ENCODE measurements at places on chromosomes 5 and 9.

GRCh38 chr9:118644066-118644465 is 725.2 kb downstream of the BRINP1 start:
- no peak for DNase-seq

DNA sequence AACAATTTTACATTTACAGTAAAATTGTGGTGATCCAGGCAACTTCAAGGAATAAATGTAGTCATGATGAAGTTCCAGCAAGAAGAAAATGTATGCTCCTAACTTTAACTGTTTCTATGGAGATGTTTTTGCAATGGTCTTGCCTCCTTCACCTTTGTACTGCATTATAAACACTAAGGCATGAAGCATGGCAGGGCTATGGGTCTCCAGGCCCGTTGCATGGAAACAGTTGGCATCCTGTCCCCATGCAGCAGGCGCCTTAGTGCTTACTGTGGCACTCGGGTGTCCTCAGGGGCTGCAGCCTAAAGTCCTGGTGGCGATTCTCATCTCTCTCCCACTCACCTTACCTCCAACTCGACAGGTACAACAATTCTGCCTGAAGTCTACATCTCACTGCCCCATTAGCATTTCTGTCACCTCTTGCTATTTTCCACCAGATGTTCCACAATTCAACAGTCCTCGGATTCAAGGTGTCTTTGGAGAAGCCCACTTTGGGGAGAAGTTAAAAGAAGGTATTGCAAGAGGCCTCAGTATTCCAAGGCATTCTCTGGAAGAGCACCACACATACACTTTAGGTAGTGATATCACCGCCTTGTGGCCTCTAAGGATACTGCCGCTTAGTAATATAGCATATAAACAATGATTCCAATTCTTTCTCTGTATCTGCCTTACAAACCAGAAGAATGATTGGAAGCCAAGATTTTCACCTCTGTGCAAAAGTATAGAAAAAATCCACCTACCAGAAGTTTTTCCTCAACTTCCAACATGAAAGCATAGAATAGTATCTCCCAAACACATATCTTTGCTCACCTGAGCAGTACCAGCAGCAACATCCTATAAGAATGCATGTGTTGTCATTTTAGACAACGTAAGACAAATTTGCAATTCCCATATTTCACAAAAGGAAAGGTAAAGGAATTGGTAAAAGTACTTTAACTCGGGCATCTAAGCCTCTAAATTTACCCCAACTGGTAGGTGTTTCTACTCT is 5.1 kb downstream of the LIFR start:
- DNase-seq: no peak

GRCh38 chr5:146458894-146459293 is 11.8 kb downstream of the TCERG1 start:
- DNase-seq: no peak

DNA sequence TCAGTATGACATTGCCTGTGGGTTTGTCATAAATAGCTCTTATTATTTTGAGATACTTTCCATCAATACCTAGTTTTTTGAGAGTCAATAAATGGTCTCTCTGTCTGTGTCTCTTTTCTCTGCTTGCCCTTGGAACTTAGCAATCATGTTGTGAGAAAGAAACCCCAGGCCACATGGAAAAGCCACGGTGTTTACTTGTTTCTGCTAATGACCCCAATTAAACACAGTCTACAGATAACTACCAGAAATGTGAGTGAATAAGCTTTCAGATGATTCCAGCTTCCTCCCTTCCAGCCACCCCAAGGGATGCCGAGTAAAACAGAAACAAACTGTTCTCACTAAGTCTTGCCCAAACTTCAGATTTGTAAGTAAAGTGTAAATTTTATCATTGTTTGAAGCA is 584.9 kb downstream of the MAT2B start:
- DNase-seq: no peak

GRCh38 chr9:114235033-114235661 is 79.8 kb downstream of the COL27A1 start:
- no peak for DNase-seq

GRCh38 chr9:60546406-60546805 is 367.8 kb upstream of the SPATA31A5 start:
- DNase-seq: no peak

DNA sequence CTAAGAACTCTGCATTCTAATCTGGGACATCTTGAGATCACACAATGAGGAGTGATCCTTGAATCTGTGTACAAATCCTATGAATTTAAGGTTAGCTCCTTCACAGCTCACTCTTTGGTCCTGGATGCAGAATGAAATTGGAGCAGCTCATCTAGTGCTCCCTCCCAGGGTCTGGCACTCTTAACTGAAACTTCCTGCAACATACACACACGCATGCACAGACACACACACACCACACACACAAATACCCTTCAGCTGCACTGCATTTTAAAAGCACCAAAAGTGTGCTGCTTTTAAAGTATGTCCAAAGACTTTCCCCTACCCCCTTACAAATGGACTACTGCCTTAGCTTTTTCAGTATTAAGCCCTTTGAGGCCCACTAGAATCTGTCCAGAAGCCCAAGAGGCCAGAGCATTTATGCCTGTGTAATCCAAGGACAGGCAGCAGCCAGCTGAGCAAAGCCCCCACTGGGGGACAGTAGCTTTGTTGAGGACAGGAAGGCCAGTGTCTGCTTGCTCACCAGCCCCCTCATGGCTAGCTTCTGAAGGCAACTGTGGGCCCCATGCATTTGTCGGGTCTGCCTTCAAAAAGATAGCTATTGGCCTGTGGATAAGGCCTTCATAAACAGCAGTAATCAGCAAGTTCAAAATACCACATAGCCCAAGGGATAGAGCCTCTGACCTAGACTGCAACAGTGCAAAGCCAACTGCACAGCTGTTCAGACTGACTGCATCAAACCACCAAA is 43.6 kb downstream of the CDO1 start:
- no peak for DNase-seq

DNA sequence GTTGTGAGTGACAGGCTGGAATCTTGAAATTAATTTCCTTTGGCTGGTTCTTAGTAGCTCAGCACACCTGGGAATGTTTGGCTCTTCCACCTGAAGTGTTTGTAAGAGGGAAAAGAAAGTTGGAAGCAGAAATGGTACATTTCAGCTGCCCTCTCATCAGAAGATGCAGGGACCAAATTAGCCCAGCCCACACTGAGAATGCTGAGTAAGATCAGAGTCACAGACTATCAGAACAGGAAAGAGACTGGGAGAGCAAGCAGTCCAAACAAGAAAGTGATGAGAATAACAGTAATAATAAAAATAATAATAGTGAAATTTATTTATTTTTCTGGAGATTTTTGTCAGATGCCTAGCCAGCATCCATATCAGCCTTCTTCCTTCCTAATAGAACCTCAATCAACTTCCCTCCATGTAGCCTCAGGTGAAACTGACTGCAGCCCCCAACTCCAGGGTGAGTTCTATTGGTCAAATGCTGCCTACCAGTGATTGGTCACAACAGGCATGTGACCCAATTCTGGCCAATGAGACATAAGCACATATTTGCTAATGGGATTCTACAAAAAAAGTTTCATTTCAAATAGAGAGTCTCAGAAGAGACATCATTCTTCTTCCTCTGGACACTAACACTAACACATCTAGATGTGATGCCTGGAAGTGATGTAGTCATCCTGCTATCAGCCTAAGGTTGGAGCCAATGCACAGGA is 31.2 kb upstream of the ADRA1B start:
- no peak for DNase-seq

- no peak for DNase-seq
Measured at GRCh38 chr5:15598294-15598902, 98.4 kb downstream of the FBXL7 start.

DNA sequence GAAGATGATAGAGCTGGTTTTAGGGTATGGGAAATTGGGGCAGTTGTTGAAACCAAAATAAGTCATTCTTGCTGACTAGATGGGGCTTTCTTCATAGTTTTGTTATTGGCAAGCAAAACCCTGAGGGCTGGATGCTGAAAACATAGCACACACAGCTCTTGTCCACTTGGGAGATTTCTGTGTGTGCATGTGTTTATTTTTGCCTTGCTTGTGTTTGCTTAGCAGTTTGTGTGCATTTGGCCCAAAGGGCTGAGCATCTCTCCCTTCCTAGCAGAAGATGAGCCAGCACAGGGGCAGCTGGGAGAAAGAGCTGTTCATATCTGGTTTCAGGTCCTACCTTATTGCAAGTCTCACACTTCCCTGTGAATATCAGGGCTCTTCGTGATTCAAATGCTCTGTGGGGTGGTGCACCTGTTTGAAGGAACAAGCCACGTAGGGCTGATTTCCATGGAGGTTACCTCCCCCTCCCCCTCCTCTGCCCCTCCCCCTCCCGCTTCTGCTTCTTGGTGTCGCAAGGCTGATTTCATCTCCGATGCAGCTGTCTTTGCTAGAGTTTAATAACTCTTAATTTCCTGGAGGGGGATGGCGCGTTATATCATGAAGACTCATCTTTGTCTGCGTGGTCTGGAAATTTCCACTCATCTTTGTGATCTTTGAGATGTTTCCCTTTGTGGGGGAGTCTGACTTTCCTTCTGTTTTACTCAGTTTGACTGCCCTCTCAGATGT is 296.5 kb downstream of the ARHGAP26 start:
- DNase-seq: no peak

- no peak for DNase-seq
Measured at GRCh38 chr9:124964056-124964455, 23.2 kb upstream of the GOLGA1 start.

GRCh38 chr9:26335116-26335515 is 557.5 kb downstream of the CAAP1 start:
- DNase-seq: no peak

DNA sequence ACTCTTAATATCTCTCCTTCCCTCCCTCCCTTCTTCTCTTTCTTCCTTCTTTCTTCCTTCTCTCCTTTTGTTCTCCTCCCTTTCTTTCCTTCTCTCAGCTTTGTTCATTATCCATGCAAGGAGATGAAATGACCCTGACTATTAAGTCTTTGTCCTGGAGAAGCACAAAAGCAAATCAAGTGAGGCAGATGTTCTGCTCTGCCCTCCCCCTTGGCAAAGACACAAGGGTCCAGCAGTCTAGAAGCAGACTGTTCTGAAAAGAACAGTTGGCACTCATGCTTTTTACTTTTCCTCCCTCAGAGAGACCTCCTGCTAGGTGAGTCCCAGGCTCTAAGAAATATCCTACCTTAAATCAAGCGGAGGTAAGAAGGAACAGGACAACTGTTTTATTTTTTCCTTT is 1067.6 kb upstream of the DMAC1 start:
- DNase-seq: no peak

DNA sequence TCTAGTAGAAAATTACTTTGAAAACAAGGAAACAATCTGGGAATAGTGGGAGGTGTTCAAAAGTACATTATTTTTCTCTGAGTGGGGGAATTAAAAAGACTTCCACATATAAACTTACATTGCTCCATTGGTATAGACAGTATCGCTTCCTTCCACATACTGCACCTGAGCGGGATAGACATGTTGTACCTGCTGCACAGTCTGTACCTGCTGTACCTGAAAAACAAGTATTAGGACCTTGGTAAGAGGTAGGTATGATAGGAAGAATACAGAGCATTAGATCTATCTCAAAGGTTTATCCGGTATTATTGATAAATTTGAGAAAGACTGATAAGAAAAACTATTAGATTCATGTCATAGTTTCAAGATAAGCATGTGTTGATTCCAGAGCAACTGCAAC is 179.3 kb downstream of the RFX3 start:
- no peak for DNase-seq

GRCh38 chr5:132069561-132069960 is 4.0 kb upstream of the CSF2 start:
- DNase-seq: no peak

DNA sequence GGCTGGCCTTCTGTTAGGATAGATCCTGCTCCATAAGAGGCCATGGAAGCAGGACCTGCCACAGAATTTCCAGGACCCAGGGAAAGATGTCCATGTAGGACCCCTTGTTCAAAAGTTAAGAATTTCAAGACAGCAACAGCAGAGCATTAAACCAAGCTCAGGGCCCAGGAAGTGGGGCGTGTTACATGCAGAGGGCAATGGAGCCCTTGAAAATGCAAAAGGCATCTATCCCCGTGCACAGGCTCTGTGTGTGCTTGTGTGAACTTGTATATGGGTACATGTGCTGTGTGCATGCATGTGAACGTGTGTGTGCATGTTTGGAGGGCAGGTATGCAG is 14.4 kb upstream of the NKD2 start:
- DNase-seq: peak; percentile 29

DNA sequence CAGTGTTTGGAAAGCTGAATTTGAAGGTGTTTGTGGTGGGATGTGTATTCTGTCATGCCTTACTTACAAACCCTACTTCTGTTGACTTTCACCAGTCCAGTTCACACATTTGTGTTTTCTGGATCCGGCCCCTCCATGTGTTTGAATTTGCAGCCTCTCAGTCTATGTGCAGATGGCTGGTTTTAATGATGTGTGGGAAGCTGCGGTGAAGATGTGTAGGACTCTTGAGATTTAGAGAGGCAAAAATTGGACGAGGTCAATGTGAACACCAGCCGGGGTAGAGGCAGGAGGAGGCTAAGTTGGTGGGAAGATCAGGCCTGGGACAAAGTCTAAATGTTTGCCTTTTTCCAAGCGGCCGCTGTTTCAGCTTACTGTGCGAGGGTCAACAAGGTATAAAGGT is 115.4 kb upstream of the KLF9 start:
- no peak for DNase-seq

DNA sequence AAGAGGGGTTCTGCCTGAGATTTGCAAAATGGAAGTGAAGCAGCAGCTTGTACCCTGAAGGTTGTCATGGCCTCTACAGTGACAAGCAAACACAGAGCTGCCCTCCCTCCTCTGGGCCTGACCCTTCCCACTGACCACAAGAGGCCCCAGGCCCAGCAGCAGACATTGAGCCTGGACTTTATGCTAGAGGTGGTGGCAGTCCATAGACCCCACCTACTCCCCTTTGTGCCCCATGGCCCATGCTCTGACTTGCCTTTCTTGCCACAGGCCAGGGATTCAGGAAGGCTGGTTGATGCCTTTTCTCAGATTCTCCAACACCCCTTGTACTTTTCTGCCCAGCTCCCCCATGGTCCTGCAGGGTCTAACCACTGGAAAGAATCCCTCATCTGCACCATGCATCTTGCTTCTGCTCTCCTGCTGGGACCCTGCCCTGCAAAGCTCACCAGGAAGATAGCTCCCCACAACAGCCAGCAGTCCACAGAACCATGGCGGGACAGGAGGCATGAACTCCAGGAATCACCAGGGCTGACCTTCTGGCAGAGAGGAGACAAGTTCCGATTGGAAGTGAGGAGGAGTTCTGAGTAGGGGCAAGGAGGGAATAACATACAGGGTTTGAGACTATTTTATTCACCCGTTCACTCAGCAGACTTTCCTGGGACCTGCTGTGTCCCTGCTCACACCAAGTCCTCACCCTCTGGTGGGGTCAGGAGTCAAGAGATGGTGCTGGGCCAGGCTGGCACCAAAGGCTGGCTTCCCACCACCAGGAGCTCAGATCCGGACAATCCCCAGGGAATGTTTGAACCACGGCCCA is 263.8 kb downstream of the SYK start:
- DNase-seq: no peak

DNA sequence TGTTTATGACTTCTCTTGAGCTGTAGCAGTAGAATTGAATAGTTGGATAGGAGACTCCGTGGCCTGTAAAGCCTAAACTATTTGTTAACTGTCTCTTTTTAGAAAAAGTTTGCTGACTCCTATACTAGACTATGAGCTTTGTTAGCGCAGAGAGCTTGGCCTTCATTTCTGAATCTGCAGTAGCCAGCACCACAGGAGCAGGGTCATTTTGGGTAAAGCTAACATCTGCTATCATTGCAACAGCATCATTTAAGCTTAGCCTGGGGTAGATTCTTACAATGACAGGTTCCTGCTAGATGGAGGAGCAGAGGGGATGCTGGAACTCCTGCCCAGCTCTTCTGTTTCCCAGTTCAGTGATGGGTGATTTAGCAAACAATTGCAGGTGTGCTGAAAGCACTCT is 133.7 kb upstream of the ASTN2 start:
- DNase-seq: no peak

GRCh38 chr5:136677217-136677616 is 311.9 kb upstream of the TRPC7 start:
- no peak for DNase-seq

Data from tibial artery (tissue), 4 donors.